ENCODE measurements at places on chromosomes 2 and 18.
A peak's percentile ranks its signal among the peaks of the same experiment; 100 is the strongest.

- no peak for DNase-seq
Measured at GRCh38 chr2:17194083-17194482, 324.2 kb downstream of the RAD51AP2 start.

DNA sequence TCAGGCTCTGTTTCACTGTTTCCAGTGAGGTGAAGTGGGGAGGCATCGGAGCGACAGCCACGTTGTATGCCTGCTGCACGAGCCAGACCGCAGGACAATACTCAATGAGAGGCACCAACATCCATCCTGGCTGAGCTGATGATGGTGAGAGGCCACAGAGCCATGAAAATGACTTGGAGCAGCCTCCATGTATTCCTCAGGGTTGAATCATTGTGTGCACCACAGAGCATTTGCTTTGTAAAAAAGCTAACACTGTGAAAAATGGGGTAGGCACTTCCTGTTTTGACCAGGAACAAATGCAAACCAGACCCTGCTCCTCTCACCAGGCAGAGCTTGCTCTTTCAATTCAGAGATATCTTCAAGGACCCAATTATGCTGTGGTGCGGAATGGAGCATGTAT lies 87.2 kb downstream of the LPIN1 start:
- no peak for DNase-seq

GRCh38 chr2:38535404-38535743 lies 67.4 kb downstream of the HNRNPLL start:
- DNase-seq, result no peak

DNA sequence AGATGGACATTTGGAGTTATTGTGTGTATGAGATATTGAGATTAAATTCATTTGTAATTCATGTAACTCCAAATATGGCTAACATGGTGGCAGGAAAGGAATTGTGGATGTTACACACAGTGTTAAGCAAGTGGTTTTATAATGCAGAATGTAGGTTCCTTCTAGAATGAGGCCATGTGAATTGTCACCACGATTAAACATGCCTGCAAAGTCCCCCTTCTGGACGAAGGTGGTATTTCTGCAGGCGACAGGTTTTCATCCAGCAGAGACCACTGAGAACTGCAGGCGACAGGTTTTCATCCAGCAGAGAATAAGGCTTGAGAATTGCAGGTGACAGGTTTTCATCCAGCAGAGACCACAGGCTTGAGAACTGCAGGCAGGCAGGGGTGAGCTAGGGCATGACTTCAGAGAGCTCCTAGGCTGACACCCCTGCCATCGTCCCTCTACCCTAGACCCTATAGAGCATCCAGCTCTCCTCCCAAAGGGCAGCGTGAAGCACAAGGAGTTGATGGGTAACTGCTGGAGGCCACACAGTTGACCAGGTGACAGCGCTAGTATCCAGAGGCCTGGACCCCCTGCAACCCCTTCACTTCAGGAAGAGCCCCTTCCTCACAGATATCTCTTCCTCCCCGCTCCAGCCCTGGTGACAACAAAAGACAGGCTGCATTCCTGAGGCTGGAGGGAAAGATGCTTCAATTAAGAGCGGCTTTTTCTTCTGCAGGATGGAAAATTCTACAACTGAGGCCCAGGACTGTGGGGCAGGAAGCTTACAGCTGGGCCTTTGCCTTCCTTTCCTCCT lies 175.8 kb downstream of the LOXHD1 start:
- DNase-seq, result peak; percentile 72

DNA sequence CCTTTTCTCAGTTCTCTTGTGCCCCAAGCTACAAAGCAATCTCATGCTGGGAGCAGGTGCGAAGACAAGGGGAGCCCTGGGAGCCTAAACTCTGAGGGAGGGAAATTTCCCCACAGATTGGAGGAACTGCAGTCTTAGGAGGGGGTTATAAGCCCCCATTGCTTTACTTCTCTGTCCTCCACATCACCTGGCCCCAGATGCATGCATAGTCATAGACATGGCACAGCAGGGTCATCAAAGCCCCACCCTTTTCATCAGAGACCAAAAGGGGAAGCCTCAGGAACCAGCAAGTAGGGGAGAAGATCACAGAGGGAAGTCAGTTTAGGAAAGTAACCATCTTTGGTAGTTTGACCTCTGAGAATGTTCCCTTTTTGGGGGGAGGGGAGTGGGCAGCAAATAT lies 33.7 kb downstream of the LANCL1 start:
- DNase-seq, result no peak

DNA sequence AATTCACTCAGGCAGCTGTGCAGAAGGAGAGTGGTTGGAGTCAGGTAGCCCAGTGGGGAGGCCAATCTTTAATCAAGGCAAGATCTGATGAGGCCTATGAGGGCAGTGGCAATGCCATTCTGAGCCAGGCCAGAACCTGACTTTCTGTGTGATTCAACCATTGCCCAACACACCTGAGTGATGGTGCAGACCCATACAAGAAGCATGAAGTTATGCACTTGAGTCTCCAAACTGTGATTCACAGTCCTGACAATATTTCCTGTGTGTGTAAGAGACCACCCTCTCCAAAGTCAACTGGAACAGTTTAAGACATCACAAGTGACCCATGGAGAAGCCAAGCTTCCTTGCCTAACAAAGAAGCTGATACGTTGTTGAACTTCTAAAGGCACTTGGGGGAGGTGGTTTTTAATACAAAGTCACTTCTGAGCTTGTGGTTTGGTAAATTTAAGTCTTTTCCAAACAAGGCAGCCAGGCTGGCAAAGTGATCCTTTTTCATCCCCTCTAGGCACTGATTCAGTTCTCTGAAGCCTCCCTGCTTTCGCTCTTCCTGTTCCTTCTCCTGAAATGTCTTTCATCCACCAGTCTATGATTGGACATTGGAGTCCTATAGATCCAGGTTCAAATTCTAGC lies 49.0 kb downstream of the VSNL1 start:
- no peak for DNase-seq

Measured in neural crest cell (in vitro differentiated cells).